ENCODE measurements at places on chromosomes 11 and 22. TPM values are rescaled to one million over a fixed set of nuclear protein-coding genes. Genes with fewer than 3 reads are reported as not detected.

The RPS6KB2 gene
- 68.8 TPM for total RNA-seq

DNA sequence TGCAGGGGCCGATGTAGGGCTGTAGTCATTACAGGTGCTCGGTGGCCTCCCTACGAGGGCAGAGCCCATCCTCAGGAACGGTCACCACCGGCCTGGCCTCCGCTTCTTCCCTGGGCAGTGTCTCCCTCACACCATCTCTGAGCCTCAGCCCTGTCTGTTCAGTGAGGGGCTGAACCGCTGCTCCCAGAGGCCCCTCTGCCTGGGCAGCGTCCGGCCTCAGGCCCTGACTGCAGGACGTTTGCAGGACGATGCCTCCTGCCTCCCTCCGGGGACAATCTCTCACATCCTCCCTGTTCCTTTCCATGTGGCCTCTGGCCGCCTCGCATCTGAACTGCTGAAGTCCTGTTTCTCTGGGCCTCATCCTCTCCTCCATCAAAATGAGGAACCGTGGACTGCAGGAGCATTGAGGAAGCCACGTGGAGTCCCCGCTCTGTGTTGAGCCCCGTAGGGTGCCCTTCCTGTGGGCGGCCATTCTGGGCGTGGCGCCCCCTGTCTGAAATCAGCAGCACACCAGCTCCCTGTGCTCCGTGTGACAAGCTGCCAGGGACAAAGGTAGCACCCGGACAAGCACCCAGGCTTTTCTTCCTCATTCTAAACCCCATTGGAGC, 933.5 kb downstream of the BRD1 start:
- no peak for DNase-seq

GRCh38 chr11:45285930-45286632, at the start of gene SYT13:
Gene SYT13, minus strand, starts transcription at chr11:45286341. Its CDS starts 134 bp downstream, at chr11:45286207.
- DNase-seq: no peak

GRCh38 chr11:126992804-126993111, 7.8 kb downstream of the KIRREL3 start:
- DNase-seq: no peak

GRCh38 chr11:8082391-8083087, 1.5 kb downstream of the TUB start:
- no peak for DNase-seq

GRCh38 chr11:128345316-128345715, 242.0 kb downstream of the ETS1 start:
- no peak for DNase-seq

The MMP13 gene
- not detected for total RNA-seq

DNA sequence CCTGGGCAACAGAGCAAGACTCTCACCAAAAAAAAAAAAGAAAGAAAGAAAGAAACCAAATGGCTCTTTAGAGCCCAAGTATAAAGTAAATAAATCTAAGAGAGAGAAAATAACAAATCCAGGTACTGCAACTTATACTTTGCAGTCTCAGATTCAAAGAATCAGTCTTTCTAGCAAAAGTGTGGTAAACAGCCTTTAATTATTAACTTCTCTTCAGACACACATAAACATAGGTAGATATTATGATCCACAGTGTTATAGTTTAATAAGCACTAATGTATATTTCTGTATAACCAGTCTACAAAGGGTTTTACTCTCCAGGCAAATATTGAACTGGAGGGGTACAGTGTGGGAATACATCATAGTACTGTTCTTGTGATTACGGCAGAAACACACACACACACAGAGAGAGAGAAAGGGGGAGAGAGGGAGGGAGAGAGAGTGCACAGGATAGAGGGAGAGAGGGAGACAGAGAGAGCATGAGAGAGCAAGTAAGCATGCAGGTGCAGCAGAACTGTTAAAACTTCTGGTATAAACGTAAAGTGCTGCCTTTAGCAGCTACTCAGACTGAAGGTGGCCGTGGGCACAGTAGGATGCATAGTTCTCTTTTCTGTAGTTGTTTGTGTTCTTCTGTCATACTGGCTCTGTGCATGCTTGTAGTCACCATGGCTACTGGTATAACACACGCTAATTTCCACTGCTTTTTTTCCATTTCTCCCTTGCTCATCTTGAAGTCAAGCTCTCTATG, 32.3 kb downstream of the MTMR2 start:
- DNase-seq: no peak

The CEND1 gene
- 1.1 TPM for total RNA-seq

All from activated naive CD4-positive, alpha-beta T cell treated with anti-CD3 and anti-CD28 coated beads, Interleukin-2, amount 50 U/mL, for 72 hours (primary cell).